ENCODE measurements at places on chromosomes 16 and 17.

GRCh38 chr16:12202486-12202885 is 226.0 kb downstream of the SNX29 start:
- DNase-seq = no peak

DNA sequence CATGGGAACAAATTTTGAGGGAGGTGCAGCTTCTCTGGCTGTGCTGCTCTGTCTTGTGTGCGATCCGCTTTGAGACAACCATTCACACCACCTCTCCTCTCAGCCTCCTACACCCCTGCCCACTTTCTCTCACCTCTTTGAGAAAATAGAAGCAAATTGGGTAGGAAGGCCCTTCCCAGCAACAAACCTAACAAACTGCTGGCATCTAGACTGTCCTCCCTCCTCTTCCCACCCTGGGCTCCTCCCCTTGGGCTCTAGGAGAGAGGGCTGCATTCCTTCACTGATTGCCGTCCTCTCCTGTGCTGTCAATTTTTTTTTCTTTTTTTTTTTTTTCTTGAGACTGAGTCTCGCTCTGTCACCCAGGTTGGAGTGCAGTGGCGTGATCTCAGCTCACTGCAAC is 13.5 kb downstream of the CDIPT start:
- no peak for DNase-seq

DNA sequence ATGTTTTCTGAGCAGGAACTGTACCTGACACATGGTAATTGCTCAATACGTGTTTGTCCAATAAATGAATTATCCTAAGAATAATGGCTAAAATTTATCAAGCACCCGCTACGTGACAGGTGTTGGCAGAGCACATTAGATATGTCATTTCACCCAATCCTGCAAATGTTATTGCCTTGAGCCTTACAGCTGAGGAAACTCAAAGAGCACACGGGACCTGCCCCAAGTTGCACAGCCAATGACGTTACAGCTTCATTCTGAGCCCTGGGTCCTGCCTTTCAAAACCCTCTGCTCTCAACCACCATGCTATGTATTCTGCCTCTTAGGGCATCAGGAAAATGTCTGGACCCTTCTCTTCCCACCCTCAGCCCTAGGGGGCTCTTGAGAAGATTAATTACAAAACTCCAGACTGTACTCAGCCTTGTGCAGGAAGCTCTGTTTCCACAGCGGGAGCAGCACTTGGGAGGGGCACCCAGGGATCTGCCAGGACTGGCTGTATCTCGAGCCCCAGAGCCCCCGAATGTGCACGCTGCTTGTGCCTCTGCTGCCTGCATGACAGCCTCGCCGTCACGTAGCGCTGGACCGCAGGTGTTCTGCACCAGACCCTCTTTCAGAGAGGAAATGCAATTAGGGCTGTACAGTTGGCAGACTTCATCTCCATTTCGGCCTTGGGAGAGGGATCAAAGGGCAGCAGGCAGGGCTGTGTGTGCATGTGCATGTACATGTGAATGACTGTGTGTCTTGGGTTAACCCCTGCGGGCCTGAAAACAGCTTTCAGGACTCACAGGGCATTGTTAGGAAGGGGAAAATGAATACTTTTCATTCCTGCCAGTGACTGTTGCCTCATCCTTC is 71.6 kb downstream of the GPR139 start:
- DNase-seq = no peak

- DNase-seq = no peak
These were observed 42.0 kb upstream of the TMC5 start for GRCh38 chr16:19375561-19376158.

GRCh38 chr17:13601322-13601775 is 380 bp downstream of the HS3ST3A1 start:
- no peak for DNase-seq

GRCh38 chr16:26247063-26247462 is 555.3 kb downstream of the HS3ST4 start:
- no peak for DNase-seq

All from CD4-positive, alpha-beta T cell treated with Interleukin-6 at 100 ng/mL for 8 hours (primary cell).